ENCODE measurements at places on chromosomes 5 and 9.

DNA sequence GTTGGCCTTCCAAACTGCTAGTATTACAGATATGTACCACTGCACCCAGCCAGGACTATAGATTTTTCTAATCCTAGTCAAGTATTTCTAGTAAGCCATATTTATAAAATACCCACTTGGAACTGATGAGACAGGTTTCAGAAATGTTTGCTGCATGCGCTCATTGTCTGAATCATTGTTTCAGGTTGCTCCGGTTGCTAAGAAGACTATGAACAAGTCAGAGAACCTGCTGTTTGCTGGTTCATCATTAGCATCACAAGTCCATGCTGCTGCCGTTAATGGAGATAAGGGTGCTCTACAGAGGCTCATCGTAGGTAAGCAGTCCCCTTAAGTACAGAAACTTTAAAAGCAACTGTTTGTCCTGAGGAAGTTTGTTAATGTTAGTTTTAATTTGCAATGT, 5.3 kb downstream of the INVS start:
- DNase-seq = no peak

DNA sequence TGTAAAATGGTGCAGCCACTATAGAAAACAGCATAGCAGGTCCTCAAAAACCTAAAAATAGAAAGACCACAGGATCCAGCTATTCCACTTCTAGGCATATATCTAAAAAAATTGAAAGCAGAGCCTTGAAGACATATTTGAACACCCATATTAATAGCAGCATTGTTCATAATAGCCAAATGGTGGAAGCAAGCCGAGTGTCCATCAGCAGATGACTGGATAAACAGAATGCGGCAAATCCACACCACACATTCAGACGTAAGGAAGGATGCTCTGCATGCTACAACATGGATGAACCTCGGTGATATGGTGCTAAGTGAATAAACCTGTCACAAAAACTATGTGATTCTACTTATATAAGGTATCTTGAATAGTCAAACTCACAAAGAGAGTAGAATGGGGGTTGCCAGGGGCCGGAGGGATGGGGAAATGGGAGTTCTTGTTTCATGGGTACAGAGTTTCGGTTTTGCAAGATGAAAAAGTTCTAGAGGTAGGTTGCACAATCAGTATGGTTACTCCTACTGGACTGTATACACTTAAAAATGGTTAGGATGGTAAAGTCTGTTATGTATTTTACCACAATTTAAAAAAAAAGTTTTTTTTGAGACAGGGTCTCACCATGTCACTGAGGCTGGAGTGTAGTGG, 17.1 kb upstream of the HSD17B3 start:
- no peak for DNase-seq

GRCh38 chr5:1759378-1759970, 40.2 kb downstream of the MRPL36 start:
- no peak for DNase-seq

DNA sequence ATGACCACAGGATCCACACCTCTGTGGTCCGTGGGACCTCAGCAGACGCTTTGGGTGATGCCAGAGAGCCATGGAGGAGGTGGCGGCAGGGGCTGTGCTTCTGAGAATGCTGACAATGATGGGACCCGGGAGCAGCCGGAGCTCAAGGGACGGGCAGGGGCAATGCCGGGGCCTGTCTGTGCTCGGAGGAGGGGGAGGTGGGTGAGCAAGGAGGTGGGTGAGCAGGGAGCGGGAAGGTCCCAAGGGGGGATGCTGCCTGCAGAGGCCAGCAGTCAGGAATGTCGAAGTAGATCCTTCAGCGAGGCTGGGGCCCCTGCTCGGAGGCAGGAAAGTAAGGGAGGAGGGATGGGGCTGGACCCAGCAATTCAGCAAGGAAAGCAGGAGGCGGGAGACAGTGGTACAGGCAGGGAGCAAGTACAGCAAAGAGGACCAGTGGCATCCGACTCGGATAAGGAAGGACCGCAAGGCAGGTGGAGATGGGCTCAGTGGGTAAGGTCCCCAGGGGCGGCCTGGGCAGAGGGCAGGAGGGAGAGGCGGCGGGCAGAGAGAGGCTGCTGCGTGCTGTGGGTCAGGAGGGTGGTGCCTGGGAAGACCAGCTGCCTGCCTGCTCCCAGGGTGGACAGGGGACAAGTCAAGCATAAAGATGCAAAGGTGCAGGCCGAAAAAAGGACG, 49.0 kb downstream of the ADAMTS2 start:
- DNase-seq = no peak

DNA sequence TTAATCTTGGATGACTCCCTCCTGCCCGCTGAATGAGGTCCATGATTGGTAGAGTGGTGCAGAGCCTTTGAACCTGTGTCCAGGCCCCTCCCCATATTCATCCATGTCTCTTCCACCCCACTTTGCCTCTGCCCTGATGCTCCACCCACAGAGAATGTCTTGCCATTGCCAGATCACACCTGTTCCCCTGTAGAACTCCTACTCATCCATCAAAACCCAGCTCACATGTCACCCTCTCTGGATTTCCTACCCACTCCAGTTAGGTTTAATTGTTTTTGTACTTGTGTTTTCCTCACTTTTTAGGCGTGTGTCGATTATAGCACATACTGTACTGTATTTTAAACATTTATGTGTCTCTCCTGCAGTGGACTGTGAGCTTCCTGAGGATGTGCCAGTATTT, 107.0 kb upstream of the CTSL start:
- no peak for DNase-seq

DNA sequence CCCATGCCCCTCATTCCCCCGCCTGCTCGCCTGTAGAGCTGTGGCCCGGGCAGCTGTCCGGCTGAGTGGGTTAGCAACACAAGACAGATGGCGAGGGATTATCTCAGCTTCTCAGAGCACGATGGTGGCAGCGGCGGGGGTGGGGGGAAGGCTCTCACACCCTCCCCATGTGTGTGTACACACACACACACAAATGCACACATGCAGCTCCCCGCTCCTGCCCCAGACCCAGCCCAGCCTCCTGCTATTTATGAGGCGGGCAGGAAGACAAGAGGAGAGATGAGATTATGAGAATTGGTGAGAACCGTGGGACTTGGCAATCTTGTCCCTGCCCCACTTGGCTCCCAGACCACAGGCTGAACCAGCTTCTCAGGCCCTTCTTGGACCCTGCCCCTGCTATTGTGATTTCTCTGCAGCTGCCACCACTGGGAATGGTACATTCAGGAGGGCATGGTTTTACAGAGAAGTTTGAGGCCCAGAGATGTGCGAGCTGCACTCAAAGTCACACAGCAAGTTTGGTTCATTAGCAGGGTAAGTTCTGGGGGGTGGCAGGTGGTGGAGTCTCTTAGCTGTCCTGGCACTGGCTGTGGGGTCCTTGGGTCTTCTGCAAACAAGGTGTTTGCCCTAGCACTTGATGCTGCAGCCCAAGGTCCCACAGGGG, 51.0 kb upstream of the PSD2 start:
- no peak for DNase-seq
